ENCODE measurements at places on chromosomes 5 and 9.

DNA sequence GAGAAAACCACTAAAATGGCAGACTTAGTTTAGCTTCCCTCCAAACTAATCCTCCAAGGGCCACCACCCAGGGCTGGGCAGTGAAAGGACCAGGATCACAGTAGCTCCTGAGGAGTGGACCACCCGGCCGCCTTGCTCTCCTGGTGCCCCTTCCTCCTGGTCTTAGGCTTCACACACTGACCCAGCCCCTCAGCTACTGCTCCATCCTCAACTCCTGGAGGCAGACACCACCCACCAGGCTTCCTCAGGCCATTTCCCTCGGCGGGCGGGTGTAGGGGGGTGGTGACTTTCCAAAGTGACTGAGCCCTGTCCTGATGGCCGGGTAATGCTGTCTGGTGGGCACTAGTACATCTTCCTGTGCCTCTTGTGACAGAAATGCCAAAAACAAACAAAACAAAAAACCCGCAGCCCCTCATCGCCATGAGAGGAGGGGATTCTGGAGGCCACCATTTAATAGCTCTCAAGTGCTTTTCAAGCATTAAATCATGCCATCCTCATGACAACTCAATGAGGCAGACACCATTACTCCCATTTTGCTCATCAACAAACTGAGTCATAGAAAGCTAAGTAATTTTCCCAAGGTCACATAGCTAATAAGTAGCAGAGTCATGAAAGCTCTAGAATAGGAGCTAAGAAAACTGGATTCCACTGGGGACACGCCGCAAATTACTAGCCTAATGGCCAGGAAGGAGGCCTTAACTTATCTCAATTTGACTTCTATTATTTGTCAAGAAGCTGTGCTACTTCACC is 91.3 kb upstream of the LRRTM2 start:
- no peak for DNase-seq

DNA sequence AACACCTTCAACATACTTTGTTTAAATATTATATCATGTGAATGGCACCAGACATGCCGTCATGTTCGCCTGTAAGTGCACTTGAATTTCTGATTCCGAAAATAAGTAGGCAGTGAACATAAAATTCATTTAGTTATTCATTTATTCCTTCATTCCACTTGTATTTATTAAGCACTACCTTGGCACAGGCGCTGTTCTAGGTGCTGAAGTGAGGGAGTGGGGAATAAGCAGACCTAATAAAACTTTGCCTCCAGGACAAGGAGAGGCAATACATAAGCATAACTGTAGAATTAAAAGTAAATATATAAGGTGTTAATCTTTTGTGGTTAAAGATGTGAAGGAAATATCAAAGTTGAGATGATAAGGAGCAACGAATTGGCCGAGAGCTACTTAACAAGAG is 297.4 kb downstream of the TENT4A start:
- no peak for DNase-seq

DNA sequence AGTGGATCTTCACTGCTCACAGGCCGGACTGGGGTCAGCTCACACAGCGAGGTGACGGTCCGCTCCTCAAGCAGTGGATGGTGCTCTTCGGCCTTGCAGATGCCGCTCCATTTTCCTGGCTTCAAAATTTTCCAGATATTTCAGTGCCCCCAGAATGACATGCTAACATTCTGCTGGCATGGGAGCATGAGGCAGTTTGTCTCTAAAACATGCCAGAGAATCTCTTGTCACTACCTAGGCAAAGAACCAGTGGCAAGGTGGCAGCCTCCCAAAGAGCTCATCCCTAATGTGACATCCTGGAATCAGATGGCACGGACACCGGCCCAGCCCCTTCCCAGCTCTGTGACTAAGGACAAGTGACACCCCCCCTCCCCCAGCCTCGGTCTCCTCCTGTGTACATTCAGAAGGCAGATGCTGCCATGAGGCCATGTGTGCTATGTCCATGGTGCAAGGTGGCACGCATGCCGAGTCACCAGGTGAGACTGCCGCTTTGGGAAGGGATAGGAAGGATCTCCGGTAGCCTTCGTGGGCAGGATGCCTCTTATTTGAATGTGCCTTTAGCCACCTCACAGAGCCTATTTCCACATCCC is 2.7 kb downstream of the S1PR3 start:
- DNase-seq, result peak; percentile 29

DNA sequence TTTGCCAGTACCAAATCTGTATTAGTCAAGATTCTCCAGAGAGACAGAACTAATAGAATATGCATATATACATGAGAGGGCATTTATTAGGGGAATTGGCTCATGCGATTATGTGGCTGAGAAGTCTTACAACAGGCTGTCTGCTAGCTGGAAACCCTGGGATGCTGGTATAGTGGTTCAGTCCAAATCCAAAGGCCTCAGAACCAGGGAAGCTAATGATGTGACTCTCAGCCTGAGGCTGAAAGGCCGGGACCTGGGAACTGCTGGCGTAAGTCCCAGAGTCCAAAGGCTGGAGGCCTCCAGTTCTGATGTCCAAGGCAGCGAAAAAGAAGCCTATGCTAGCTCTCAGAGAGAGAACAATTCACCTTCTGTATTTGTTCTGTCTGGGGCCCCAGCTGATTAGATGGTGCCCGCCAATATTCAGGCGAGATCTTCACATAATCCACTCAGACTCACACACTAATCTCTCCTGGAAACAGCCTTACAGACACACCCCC is 84.1 kb downstream of the KIAA1958 start:
- peak; percentile 67 for DNase-seq

- DNase-seq, result no peak
Measured at GRCh38 chr5:132093271-132093670, 19.7 kb downstream of the CSF2 start.

DNA sequence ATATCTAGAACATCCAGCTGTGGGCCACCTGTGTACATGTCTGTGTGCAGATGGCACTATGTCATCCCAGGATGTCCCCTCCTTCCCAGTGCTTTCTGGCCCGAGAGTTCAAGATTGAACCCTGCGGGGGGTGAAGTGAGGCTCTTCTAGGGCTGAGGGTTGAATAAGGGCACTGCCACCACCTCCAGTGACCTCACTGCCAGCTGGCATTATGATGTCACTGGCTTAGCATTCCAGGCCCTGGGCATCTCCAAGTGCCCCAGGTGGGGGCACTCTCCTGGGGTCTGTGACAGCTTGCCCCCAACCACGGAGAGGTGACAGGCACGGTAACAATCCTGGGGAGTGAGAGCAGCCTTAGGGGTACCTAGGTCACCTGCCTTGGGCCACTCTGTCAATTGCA is 27.1 kb downstream of the CXXC5 start:
- no peak for DNase-seq

DNA sequence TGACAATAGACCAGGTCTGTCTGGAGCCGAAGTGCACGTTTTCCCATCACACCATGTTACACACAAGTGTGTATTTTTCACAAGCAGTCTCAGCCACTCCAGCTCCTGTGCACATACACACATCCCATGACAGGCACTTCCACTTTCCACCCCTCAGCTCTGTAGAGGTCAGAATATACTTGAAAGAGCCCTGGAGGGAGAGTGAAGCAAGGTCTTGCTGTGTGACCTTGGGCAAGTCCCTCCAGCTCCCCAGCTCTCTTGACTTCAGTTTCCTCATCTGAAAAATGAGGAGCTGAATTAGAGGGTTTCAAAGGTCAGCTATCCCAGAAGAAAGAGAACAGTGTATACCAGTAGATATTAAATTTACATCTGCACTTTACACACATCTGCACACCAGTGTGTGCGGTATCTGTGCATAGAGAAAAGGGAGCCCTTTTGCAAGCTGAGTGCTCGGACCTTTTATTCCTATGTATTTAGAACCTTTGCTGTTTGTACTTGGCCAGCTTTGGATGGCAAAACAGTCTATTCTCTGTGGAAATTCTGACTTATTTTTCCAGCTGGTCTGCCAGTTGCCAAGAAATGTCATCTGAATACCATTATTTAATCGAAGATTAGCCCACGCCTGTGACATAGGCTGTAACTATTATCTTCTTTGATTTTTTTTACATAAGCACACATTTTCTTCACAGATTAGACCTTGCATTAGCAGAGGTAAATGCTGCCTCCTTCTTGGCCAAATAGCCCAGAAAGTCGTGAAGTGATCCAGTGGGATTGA is 528.0 kb downstream of the BNC2 start:
- DNase-seq, result no peak

DNA sequence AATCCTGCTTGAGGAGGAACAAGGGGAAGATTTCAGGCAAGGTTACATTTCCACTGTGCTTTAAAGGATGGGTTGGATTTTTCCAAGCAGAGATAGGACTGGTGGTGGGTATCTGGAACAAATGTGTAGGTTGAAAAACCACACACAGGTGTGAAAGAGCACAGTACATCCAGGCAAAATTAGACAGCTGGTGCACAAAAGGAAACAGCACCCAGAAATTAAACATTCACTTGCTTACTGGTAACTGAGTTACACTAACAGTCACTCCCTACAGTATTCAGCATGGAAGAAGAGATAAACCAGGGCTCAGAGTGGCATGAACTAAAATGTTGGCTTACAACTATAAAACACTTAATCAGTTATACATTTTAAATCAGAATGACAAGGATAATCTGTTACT is 81.5 kb upstream of the RASEF start:
- DNase-seq, result no peak

- DNase-seq, result peak; percentile 34
Measured at GRCh38 chr5:109455598-109456096, 45.9 kb upstream of the PJA2 start.

- no peak for DNase-seq
Measured at GRCh38 chr9:136725612-136726011, 13.2 kb downstream of the DIPK1B start.

- no peak for DNase-seq
Measured at GRCh38 chr5:65172486-65173129, 309.1 kb downstream of the ADAMTS6 start.

GRCh38 chr9:33232815-33233214 is 7.2 kb upstream of the SPINK4 start:
- no peak for DNase-seq

- DNase-seq, result no peak
Measured at GRCh38 chr5:23627976-23628375, 120.6 kb downstream of the PRDM9 start.

GRCh38 chr5:125175348-125176004 is 429.0 kb upstream of the ZNF608 start:
- DNase-seq, result no peak

- peak; percentile 43 for DNase-seq
Measured at GRCh38 chr9:121169094-121169601, 32.5 kb downstream of the RAB14 start.

DNA sequence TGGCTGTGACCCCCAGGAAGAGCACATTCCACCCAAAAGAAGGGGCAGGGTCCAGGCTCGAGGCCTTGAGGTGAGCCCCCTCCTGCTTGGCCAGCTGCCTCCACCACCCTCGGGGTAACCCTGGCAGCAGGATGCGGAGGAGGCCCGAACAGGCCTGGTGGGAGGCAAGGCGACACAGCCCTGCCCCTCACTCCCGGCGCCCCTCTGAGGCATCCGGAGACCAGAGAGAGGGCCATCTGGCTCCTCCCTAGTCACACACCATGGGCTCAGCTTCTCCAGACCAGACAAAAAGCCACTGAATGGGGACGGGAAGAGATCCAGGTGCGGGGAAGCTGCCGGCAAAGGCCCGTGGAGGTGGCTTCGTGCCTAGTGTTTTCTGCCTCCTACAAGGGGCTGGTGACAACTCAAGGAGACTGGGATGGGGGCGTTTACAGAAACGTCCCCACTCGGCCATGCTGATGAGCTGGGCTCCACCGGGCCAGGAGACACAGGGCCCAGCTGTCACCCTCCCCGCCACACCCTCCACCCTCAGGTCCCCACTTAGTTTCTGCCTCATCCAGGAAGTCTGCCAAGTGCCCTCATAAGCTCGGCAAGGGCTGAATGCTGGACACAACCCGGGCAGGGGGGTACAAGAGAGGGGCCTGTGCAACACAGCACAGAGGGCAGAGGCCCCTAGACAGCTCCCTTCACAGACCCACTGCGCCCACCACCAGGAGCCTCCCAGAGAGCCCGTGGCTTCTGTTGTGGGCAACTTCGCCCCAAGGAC is 41.9 kb downstream of the NACC2 start:
- DNase-seq, result peak; percentile 59

DNA sequence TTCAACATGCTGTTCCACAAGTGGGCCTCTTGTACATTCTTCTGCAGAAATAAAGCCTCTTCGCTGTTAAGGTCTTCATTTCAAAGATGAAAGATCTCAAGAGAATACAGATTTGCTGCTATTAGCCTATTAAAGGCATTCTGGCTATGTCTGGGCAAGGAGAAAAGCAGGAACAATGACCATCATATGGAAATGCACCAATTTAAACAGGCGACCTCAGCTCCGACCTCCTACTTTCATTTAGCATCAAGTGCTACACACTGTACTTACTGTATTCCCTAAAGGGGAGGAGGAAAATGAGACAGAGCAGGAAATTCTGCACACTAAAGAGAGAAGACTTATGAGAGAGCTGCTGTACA is 64.8 kb downstream of the HABP4 start:
- DNase-seq, result no peak

DNA sequence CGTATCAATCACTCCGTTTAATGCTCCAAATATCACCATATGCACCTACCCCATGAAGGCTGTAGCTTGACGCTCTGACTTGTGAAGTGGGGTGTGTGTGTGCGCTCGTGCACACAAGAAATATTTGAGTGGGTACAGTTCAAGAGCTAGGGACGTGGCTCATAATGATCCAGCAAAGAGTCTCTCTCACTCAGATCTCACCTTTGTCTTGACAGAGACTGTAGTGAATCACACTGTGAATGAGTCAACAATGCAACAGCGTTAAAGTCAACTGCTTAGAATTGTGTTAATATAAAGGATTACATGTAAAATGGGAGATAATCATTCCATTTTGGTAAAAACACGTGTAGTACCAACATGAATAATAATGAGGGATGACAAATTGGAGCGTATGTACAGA is 119.4 kb downstream of the MED27 start:
- no peak for DNase-seq

- no peak for DNase-seq
Measured at GRCh38 chr5:111685969-111686368, 71.0 kb downstream of the NREP start.

- no peak for DNase-seq
Measured at GRCh38 chr9:131545003-131545785, at the start of gene PRRT1B. PRRT1B (plus strand) TSS chr9:131545523; CDS start chr9:131545616, 93 bp downstream.

DNA sequence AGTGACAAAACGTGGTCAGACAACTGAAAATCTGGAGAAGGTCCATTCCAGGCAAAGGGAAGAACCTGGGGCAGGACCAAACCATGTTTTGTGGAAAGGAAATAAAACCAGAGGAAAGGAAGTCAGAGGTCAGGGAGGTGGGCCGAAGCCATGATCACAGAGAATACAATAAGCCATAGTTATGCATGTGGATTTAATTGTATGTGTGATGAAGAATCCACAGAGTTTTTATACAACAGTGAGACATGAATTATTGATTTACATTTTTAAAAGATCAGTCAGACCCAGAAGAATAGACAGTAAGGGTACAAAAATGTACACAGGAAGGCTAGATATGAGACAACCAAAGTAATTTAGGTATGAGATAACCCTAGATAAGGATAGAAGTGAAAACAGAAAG is 20.8 kb downstream of the TTC33 start:
- DNase-seq, result no peak

GRCh38 chr9:129885018-129885669 is 49.9 kb downstream of the USP20 start:
- peak; percentile 45 for DNase-seq

- DNase-seq, result no peak
Measured at GRCh38 chr5:31781772-31782171, 142.8 kb downstream of the PDZD2 start.

GRCh38 chr5:83844449-83845068 is 123.9 kb upstream of the HAPLN1 start:
- peak; percentile 43 for DNase-seq

Data from right cardiac atrium (tissue), 5 donors.